ENCODE measurements at places on chromosomes 2 and 18. TPM values are rescaled to one million over a fixed set of nuclear protein-coding genes. Genes with fewer than 3 reads are reported as not detected.
A peak's percentile ranks its signal among the peaks of the same experiment; 100 is the strongest.

GRCh38 chr2:23492921-23493320 lies 107.9 kb downstream of the KLHL29 start:
- DNase-seq: no peak

ZBTB7C gene
- not detected for total RNA-seq

GRCh38 chr18:73679941-73680712 lies 467.5 kb downstream of the FBXO15 start:
- DNase-seq: no peak

GRCh38 chr18:37540424-37541138 lies 25.0 kb downstream of the CELF4 start:
- DNase-seq: no peak

DNA sequence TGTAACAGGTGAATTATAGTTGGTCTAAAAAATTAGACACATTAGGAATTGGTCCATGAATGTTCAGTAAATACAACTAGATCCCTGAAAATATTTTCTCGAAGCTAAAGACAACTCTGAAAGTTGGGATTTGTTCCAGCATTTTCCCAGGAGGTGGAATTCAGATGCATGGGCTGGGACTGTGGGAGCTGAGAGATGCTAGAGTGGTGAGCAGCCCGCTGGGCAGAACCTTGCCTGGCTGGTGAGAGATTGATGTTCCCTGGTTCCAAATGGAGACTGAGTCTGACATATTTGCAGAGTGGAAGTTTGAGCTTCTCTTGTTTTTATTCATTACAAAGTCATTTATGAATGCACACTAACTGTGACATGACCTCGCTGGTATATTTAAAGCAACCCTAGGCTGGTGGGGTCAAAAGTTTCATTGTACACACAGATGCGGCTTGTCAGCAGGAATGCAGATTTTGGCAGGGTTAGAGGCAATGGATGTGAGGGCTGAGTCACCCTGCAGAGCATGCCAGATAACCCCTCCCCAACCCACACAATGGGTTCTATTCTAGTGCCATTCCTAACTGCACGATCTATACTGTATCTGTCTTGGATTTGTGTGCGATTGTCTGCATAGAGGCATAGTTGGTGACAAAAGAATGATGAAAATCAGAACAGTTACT lies 23.5 kb upstream of the TMEM178A start:
- DNase-seq: no peak

- peak; percentile 84 for DNase-seq
These were observed at the start of gene RAB11FIP5 for GRCh38 chr2:73112913-73113854. Gene RAB11FIP5 (minus strand): TSS chr2:73112948. CDS start chr2:73112777, 171 bp downstream.

GRCh38 chr2:120396861-120397811 lies 51.2 kb downstream of the INHBB start:
- DNase-seq: no peak

DNPEP gene
- total RNA-seq: 85.3 TPM

DNA sequence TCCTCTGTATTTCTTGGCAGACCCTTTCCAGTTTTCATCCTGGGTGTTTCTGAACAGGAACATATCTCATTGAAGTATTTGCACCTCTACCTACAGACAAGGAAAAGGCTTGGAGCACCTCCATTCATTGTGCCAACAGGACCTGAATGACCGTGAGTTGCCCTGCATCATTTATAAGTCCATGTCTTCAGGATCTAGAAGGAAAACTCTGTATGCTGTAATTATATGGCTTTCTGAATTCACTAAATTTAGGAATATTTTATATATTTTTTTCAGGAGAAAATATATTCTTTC lies 402.3 kb upstream of the SLC14A2 start:
- DNase-seq: no peak

- DNase-seq: no peak
These were observed 16.6 kb upstream of the E2F6 start for GRCh38 chr2:11482473-11483035.

DSC3 gene
- total RNA-seq: not detected

PSMA8 gene
- total RNA-seq: 0.31 TPM

DNA sequence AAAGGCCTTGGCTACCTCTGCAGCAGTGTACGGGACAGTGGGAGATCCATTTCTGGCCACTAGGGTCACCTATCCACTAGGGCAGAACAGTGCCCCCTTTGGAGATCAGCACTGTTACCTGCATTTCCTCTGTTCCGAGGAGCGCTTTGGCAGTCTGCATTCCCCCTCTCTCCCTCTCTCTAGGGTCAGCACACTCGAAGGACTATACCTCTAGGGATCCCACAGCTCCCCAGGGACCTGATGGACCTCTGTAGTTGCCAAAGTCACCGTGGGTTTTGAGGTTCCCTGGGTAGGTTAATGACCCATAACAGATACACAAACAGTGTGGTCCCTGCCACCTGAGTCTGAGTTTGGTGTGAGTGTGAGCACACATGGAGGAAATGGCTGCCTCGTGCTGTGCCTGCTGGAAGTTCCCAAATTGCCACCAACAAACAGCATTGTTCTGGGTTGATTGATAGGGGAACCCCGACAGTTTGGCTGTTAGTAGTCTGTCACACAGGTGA lies 99.8 kb upstream of the VWC2L start:
- no peak for DNase-seq

CTAGE1 gene
- total RNA-seq: not detected

GRCh38 chr2:69011611-69012157 lies 1.3 kb upstream of the ANTXR1 start:
- no peak for DNase-seq

- no peak for DNase-seq
These were observed 32.5 kb downstream of the GAREM1 start for GRCh38 chr18:32438173-32438572.

DNA sequence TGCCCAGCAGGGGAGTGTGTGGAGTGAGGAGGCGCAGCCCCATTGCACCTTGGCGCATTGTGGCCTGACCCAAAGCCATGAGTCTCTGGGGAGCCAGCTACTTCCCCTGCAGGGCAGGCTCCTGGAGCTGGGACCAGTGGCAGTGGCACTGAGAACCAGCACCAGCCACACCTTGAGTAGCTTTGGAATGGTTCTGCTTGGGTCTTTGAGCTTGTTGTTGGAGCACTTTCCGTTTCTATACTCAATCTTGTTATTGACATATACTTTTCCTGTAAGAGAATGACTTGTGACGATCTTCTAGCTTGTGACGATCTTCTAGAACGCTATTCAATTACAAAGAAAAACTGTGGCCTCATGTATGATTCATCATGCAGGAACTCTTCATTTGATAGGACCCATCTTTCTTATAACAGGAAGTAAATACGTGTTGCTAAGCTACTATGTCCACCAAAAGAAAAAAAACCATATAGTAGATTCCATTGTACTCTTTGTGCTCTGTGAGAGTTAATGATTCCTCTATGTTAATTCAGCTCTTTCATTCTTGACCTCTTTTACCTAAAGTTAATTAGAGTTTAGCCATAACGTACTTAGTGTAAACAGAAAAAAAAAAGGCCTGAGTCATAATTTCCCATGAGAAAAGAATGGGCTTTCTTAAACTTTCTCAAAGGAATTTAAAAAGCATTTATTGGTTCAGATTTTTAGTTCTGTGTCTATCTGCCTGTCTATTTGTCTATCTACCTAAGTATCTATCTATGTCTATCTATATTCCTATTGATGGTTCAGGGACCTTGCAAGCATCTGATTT lies 113.1 kb downstream of the GATA6 start:
- DNase-seq: no peak

Data from natural killer cell treated with Interleukin-12 subunit alpha and Interleukin-12 subunit beta and Interleukin-15 and Interleukin-18, amount 100 ng/mL, for 72 hours (primary cell).